Neuronal stem cell (in vitro differentiated cells): ENCODE measurements at places on chromosomes 7 and 10.

DNA sequence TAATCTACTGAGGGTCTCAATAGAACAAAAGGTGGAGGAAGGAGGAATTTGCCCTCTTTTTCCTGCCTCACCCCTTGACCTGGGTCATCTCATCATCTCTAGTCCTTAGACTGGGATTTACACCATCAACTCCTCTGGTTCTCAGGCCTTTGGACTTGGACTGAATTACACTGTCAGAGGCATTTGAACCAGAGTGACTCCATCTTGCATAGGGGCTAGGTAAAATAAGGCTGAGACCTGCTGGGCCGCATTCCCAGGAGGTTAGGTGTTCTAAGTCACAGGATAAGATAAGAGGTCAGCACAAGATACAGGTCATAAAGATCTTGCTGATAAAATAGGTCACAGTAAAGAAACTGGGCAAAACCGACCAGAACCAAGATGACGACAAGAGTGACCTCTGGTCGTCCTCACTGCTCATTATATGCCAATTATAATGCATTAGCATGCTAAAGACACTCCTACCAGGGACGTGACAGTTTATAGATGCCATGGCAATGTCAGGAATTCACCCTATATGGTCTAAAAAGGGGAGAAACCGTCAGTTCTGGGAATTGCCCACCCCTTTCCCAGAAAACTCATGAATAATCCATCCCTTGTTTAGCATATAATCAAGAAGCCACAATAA lies 84.0 kb downstream of the C1GALT1 start:
- no peaks in the 10 kb centered on the region for H3K27me3 ChIP-seq
- no peak overlapping the region for H3K27ac ChIP-seq
- H3K36me3 ChIP-seq: no peaks in the 10 kb centered on the region
- no peak for DNase-seq
- H3K4me1 ChIP-seq: no peaks in the 10 kb centered on the region

GRCh38 chr10:76840802-76841201 lies 796.8 kb downstream of the KCNMA1 start:
- no peak overlapping the region for H3K4me3 ChIP-seq
- H3K4me1 ChIP-seq: no peaks in the 10 kb centered on the region
- no peaks in the 10 kb centered on the region for H3K36me3 ChIP-seq
- H3K27me3 ChIP-seq: no peaks in the 10 kb centered on the region
- no peak for DNase-seq

DNA sequence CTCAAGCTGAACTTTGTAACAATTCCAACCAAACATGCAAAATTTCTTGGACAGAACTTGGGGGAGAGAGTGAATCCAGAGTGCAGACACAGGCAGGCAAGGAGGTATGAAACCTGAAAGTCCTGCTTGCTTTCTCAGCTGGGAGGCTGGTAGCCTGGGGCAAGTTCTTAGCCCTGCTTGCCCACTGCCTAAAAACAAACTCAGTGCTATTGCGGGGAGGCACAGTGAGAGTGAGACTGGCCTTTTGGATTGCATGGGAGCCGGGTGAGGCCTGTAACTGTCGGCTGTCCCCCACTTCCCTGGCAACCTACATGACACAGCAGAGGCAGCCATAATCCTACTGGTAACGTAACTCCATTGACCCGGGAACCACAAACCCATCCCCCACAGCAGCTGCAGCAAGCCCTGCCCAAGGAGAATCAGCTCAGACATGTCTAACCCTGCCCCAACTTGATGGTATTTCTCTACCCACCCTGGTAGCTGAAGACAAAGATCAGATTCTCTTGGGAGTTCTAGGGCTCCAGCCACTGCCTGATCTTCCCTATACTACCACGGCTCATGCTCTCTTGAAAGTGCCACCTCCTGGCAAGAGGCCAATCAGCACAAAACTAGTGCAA lies 663.6 kb downstream of the GRM8 start:
- H3K27me3 ChIP-seq: no peaks in the 10 kb centered on the region
- no peak overlapping the region for H3K4me3 ChIP-seq
- no peaks in the 10 kb centered on the region for H3K4me1 ChIP-seq
- H3K36me3 ChIP-seq: no peaks in the 10 kb centered on the region
- no peak overlapping the region for H3K27ac ChIP-seq

GRCh38 chr7:144842377-144842851 lies 6.6 kb upstream of the TPK1 start:
- no peak overlapping the region for H3K27ac ChIP-seq
- H3K36me3 ChIP-seq: no peaks in the 10 kb centered on the region
- no peaks in the 10 kb centered on the region for H3K27me3 ChIP-seq

- H3K36me3 ChIP-seq: no peaks in the 10 kb centered on the region
- peaks cover 8% of the 10 kb centered on the region for H3K4me1 ChIP-seq
- no peak overlapping the region for H3K27ac ChIP-seq
- H3K4me3 ChIP-seq: peak overlapping the region; percentile 96
- peaks cover 28% of the 10 kb centered on the region for H3K27me3 ChIP-seq
These were observed 804 bp downstream of the FRAT1 start for GRCh38 chr10:97319671-97320479.

GRCh38 chr7:69218576-69218975 lies 379.7 kb upstream of the AUTS2 start:
- H3K36me3 ChIP-seq: no peaks in the 10 kb centered on the region
- H3K27me3 ChIP-seq: no peaks in the 10 kb centered on the region
- H3K4me1 ChIP-seq: no peaks in the 10 kb centered on the region

- no peak for DNase-seq
- H3K27ac ChIP-seq: no peak overlapping the region
- H3K36me3 ChIP-seq: no peaks in the 10 kb centered on the region
- H3K27me3 ChIP-seq: no peaks in the 10 kb centered on the region
- H3K4me1 ChIP-seq: no peaks in the 10 kb centered on the region
These were observed 113.1 kb downstream of the LRRC4 start for GRCh38 chr7:127918130-127918529.

DNA sequence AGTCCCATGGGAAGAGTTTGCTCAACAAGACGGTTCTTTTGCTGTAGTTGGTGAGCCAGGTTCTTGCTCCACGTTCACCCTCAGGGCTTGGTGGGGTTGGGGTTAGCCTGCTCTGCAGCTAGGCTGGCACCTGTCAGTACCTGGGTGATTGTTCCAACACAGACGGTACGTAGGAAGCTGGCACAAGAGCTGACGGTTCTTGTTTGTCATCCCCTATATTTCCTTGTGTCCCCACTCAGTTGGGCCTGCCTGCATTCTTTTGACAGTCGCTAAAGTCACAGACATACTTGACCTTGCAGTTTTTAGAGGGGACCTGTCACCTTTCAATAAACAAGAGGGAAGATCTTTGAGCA lies 40.2 kb upstream of the SYPL1 start:
- DNase-seq: no peak
- H3K4me1 ChIP-seq: peaks cover 2% of the 10 kb centered on the region
- H3K36me3 ChIP-seq: no peaks in the 10 kb centered on the region
- H3K27me3 ChIP-seq: peaks cover 40% of the 10 kb centered on the region

GRCh38 chr7:27182285-27182841 lies 2.7 kb downstream of the HOXA11 start:
- no peak overlapping the region for H3K27ac ChIP-seq
- no peaks in the 10 kb centered on the region for H3K36me3 ChIP-seq
- H3K27me3 ChIP-seq: peaks cover 93% of the 10 kb centered on the region
- H3K4me1 ChIP-seq: peaks cover 3% of the 10 kb centered on the region
- no peak for DNase-seq
- no peak overlapping the region for H3K4me3 ChIP-seq

DNA sequence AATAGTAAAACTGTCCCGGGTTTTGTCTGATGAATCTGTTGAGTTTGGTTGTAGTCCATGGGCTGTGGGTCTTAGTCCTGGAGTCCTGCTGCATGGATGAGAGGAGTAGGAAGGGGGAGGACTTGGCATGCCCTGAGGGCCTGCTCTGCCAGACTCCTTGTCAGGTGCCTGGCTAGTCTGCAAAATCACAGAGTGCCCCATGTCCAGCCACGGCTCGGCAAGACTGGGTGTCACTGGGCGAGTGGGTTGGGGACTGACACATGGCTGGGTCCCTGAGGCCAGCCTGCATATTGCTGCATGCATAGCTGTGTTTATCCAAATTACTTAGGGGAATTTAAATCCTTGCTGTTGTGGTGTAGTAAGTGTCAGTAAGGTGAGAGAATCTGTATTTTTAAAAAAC lies 9.7 kb downstream of the MINDY4 start:
- no peak overlapping the region for H3K27ac ChIP-seq
- H3K27me3 ChIP-seq: no peaks in the 10 kb centered on the region
- no peaks in the 10 kb centered on the region for H3K4me1 ChIP-seq
- H3K36me3 ChIP-seq: peaks cover 49% of the 10 kb centered on the region

DNA sequence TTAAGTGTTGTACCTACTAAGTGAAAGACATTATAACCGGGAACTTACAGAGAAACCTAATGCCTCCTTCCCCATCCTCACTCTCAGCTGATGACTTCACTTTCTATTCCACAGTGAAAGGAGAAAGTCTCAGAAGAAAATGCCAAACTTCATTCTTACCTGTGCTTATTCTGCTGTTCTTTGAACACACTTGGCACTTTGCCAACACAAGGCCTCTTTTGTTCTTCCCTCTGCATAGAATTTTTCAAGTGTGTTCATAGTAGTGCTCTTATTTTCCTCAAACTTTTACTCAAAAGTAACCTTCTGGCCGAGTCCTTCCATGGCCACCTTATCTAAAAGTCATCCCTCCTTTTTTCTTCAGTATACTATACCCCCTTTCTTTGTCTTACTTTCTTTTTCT lies 59.4 kb upstream of the ETV1 start:
- H3K4me3 ChIP-seq: no peak overlapping the region
- H3K27me3 ChIP-seq: no peaks in the 10 kb centered on the region
- H3K4me1 ChIP-seq: no peaks in the 10 kb centered on the region
- no peak overlapping the region for H3K27ac ChIP-seq

GRCh38 chr7:151384352-151384697 lies 25.5 kb downstream of the WDR86 start:
- peaks cover 19% of the 10 kb centered on the region for H3K27me3 ChIP-seq
- peaks cover 7% of the 10 kb centered on the region for H3K36me3 ChIP-seq
- no peak overlapping the region for H3K27ac ChIP-seq
- no peak overlapping the region for H3K4me3 ChIP-seq

- H3K27ac ChIP-seq: no peak overlapping the region
- peaks cover 9% of the 10 kb centered on the region for H3K4me1 ChIP-seq
- DNase-seq: no peak
- H3K27me3 ChIP-seq: no peaks in the 10 kb centered on the region
These were observed 1.1 kb downstream of the COL17A1 start for GRCh38 chr10:104084482-104085142.

DNA sequence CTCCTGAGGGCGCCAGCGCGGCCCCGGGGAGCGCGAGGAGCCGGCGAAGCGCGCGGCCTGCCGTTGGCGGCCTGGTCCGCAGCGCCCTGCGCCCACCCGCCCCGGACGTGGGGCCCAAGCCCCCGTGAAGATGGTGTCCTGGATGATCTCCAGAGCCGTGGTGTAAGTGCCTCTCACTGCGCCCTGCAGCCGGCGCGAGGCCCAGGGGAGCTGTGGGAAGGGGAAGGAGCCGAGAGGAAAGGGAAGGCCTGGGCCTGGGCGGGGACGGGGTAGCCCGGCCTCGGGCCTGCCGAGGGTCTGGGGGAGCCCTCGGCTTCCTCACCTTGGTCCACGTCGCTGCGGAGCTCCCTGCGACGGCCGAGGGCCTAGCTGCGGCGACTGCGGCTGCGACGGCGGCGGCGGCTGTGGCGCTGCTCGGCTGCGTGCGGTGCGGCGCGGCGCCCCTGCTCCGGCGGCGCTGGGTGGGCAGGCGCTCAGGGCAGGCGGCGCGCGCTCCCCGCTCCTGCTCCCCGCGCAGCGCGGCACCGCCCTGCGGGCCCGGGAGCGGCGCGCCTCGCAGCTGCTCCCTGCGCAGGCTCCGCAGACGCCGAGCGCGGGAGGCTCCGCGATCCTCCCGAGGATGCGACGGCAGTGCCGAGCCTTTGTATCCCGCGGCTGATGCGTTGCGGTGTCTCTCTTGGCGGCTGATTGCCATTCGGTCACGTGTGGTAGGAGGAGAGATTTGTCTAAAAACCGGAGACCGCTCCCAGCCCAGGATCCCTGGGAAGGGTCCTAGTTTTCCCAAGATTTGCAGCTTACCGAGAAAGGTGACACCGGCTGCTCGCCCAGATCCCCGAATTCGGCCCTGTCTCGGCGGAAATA lies 445 bp downstream of the REEP3 start:
- H3K4me3 ChIP-seq: peak overlapping the region; percentile 97
- H3K27ac ChIP-seq: peak overlapping the region; percentile 97
- peak; percentile 79 for DNase-seq
- H3K36me3 ChIP-seq: peaks cover 31% of the 10 kb centered on the region
- peaks cover 2% of the 10 kb centered on the region for H3K4me1 ChIP-seq

GRCh38 chr7:98927125-98927524 lies 48.8 kb downstream of the TRRAP start:
- H3K36me3 ChIP-seq: peaks cover 97% of the 10 kb centered on the region
- no peak overlapping the region for H3K4me3 ChIP-seq
- H3K4me1 ChIP-seq: no peaks in the 10 kb centered on the region
- no peak overlapping the region for H3K27ac ChIP-seq

GRCh38 chr7:91940171-91940570 lies 491 bp upstream of the AKAP9 start:
- no peaks in the 10 kb centered on the region for H3K27me3 ChIP-seq
- H3K36me3 ChIP-seq: no peaks in the 10 kb centered on the region
- peak; percentile 18 for DNase-seq
- H3K4me3 ChIP-seq: peak overlapping the region; percentile 93

DNA sequence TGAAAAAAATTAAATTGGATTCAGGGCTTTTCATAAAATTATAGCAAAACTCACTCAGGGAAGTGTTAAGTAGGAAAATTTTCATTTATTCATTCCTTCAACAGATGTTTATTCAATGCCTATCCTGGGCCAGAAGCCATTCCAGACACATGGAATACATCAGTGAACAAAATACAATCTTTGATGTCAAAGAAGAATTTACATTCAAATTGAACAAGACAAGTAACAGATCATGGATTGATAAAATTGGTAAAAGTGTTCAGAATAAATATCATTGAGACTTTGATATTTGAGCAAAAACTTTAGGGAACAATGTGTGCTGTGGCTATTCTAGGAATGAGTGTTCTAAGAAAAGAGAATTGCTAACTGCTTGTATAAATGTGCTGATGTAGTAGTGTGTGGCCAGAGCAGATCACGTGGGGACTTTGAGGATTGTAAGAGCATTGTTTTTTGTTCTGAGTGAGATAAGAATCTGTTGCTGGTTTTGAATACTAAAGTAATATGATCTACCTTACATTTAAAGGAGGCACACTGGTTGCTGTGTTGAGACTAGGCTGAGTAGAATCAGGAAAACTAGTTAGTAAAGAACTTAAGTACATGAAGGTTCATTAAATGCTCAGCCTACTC lies 957.2 kb downstream of the PCDH15 start:
- no peak for DNase-seq
- H3K4me3 ChIP-seq: no peak overlapping the region
- no peaks in the 10 kb centered on the region for H3K27me3 ChIP-seq
- H3K27ac ChIP-seq: no peak overlapping the region
- H3K36me3 ChIP-seq: no peaks in the 10 kb centered on the region

GRCh38 chr10:127947211-127947610 lies 40.3 kb downstream of the PTPRE start:
- DNase-seq: no peak
- no peaks in the 10 kb centered on the region for H3K36me3 ChIP-seq
- H3K4me3 ChIP-seq: no peak overlapping the region
- H3K4me1 ChIP-seq: no peaks in the 10 kb centered on the region
- no peak overlapping the region for H3K27ac ChIP-seq

GRCh38 chr7:8436965-8437364 lies 3.6 kb downstream of the NXPH1 start:
- peaks cover 13% of the 10 kb centered on the region for H3K4me1 ChIP-seq
- H3K4me3 ChIP-seq: no peak overlapping the region
- DNase-seq: peak; percentile 66
- H3K27ac ChIP-seq: no peak overlapping the region
- peaks cover 23% of the 10 kb centered on the region for H3K27me3 ChIP-seq
- no peaks in the 10 kb centered on the region for H3K36me3 ChIP-seq
